CD4-positive, alpha-beta T cell treated with Interleukin-4 for 1 hour (primary cell): ENCODE measurements at places on chromosomes 4 and X.

DNA sequence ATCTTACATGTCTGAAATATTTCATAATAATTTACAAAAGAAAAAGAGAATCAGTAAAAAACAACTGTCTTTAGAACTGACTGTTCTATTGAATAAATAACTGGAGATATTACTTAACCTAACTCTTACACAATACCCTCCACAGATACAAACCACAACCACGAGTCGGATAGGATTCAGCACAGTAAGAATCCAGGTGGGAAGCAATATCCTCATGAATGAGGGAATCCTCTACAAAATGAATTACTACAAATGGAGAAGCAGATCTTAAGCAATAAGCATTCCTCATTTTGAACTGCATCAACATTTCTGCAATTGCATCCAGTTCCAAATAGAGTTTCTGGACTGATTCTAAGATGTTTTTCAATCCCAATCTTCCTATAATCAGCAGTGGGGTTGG is 227.1 kb downstream of the SH2D1A start:
- no peak for DNase-seq

DNA sequence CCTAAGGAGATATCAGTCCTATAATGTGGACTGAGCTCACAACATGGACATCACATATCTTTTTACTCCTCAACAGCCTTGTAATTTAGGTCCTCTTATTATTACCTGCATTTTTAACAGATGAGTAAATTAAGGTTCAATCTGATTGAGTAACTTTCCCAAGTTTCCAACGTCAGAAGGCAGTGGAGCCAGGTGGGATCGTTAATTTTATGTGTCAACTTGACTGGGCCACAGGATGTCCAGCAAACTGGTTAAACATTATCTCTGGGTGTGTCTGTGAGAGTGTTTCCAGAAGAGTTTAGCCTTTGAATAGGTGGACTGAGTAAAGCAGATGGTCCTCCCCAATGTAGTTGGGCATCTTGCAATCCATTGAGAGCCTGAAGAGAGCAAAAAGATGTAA is 59.0 kb upstream of the SLIT2 start:
- no peak for DNase-seq

DNA sequence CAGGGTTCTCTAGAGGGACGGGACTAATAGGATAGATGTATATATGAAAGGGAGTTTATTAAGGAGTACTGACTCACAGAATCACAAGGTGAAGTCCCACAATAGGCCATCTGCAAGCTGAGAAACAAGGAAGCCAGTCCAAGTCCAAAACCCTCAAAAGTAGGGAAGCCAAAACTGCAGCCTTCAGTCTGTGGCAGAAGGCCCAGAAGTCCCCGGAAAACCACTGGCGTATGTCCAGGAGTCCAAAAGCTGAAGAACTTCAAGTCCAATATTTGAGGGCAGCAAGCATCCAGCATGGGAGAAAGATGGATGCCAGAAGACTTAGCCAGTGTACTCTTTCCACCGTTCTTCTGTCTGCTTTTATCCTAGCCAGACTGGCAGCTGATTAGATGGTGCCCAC is 227.2 kb downstream of the KCTD8 start:
- DNase-seq, result no peak

DNA sequence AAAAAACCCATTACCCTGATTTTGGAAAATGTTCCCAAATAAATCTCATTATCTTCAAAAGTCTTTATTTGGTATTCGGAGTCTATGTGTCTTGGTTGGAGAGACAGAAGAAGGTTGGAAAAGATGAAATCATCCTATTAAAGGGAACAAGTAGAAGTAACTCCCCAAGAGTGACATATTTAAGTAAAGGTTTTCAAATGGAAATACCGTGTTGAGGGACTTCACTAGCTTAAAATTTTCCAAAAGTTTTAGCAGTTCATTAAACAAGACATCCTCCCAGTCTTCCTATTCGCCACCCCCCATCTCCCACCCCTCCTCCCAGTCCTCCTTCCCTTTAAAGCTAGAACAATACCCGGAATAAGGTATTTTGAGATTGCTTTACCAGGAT is 62.7 kb upstream of the CCDC160 start:
- DNase-seq, result no peak
